ENCODE measurements at places on chromosomes 3 and 15. TPM values are rescaled to one million over a fixed set of nuclear protein-coding genes. Genes with fewer than 3 reads are reported as not detected.

Gene DNAJB8
- total RNA-seq = not detected

Gene CYP1A1
- total RNA-seq = 0.17 TPM

Gene RAB43
- 19.8 TPM for total RNA-seq

Gene PCCB
- total RNA-seq = 58.8 TPM

Gene SIDT1
- 0.02 TPM for total RNA-seq

Gene BFSP2
- total RNA-seq = not detected

Gene LINGO1
- 0.60 TPM for total RNA-seq

Gene MESP2
- total RNA-seq = not detected

Gene DISP2
- 0.19 TPM for total RNA-seq

Gene TARS3
- total RNA-seq = 3.0 TPM

Gene HTR3E
- total RNA-seq = not detected

- no peak for DNase-seq
These were observed 400.2 kb downstream of the CNTN3 start for GRCh38 chr3:74214286-74214685.

DNA sequence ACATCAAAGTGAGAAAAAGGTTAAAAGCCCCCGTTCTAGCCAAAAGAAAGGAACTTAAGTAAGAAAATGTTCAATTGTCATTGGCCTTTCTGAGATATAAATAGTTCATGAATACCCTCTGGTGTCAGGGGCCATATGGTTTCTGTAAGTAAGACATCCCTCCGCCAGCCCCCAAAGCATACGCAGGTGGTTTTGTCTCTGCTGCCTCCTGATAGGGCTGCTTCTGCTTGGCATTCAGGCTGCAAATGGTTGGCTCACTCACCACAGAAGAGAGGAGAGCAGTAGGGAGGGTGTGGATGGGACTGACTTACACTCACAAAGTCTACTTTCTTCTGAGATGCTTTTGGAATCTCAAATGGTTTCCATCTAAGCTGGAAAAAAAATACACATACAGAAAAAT lies 29.8 kb downstream of the HGD start:
- DNase-seq = no peak

DNA sequence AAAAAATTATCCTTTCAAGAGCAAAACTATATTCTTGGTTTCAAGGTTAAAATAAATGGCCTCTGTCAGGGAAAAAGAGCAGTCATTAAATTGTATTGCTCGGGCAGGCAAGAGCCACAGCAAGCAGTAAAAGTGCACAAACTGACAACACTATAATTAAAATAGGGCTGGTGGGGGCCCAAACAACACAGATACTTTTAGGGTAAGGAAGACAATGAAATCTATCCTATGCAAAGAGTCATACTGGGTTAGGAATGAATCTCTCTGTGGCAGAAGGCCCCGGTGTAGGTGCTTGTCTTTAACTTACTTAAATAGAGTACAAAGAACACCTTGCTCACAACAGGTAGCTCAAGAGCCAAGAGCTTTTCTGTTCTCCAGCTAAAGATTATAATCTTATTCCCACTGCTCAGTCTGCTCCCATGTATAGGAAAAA lies 94.7 kb downstream of the DLG1 start:
- DNase-seq = no peak

DNA sequence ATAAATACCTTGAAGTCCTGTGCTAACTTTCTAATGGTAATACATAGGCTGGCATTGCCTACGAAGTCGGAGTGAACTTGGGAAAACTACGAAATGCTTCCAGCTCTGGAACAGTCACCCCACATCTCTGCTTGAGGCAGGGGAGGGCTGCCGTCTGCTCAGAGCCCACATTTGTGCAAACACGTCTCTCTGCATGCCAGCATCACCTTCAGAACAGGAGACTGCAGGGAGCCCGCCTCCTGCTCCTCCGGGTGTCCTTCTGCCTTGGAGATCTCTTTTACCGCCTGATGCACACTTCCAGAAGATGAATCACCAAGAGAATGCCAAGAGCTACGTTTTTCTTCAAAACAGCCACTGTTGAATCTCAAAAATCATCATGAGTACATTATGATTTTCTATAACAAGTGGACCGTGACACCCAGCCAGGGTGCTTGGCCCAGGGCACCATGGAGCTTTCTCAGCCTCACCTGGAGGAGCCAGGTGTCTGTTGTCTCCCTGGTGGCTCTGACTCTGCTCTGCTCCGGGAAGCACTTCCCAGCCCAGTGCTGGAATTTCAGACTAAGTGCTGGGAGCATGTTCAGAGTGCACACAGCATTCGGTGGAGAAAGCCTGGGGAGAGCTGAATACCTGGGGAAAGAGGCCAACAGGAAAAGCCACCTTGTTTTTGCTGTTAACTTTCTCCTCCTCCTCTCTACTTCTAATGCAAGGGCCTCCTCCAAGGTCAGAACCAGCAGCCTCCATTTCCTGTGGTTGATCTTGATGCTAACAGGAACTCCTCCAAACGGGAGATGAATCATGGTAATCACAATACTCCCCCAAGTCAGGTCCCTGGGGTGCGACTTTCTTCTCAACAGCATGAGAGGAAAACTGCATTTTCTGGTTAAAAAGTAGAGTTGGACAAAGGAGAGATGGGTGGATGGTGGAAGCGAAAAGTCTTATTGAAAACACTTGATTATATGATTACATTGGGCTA lies 467.7 kb downstream of the GABRG3 start:
- no peak for DNase-seq

DNA sequence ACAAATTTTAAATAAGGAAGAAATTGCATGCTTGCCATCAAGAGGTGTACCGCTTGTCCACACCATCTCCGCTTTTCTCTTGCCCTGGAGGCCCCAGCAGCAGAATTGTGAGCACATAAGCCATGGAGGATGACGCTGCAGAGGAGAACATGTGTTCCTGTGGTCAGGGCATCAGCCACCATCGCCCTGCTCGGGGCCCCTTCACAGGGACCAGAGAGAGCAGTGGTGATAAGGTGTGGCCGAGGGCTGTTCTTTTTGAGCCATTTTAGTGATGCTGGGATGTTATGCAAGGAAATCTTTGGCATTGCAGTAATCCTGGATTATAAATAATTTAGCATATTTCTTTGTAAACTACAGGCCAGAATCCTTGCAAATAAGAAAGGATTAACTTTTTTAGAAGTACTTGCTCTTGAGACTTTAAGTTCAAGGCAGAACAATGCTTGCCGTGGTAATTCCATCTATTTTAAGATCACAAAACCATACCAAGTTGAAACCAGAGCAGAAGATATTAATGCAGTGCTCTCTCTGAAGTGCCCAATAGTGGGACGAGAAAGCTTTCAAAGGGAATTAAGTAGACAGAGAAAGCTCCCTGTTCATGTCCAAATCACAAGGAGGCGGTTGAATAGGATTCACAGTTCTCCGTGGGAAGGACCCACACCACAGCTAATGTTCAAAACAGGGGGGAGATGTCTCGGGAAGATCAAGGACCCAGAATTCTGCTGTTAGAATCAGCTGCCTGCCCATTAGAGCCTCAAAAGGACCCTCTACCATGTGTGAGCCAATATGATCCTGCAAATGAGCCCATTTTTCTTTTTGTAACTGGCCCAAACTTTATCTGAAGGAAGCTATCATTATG lies 338.5 kb downstream of the RORA start:
- no peak for DNase-seq

DNA sequence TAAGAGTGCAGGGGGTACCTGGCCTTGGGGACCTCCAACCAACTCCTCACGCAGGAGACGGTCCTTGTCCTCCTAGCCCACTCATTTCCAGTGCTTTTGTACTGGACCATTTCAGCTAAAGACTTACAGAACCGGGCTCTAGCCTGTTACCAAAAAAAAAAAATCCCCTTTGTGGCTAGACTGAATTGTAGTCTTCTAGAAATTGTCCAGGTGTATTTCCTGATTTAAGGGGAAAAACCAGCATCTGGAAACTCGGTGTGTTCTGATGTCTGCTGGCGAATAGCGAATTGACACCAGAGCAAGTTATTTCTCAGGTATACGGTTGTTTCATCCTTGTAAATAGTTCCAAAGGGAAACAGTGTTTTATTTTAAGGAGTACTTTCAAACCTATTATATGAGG lies 21.1 kb upstream of the MINDY4B start:
- no peak for DNase-seq

DNA sequence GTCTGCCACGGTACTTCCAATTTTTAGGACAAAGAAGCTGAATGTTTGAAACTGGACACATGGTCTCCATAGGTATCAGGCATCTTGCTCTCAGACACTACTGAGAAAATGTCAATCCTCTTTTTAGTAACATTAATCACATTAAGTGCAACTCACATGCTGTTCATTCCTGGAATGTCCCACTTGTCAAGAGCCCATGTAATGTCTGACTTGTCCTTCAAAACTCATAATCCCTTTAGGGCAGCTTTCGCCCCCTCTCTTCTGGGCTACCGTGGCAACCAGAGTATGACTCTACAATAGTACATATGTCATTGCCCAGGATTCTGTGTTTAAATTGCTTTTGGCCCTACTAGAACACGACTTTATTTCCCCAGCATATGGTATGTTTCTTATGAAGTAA lies 12.3 kb downstream of the NUDT16 start:
- no peak for DNase-seq

GRCh38 chr3:14127516-14128161 lies 2.8 kb downstream of the TMEM43 start:
- no peak for DNase-seq

GRCh38 chr3:86990012-86990733 lies 776 bp downstream of the VGLL3 start:
- DNase-seq = no peak

- no peak for DNase-seq
These were observed 58.3 kb upstream of the SKOR1 start for GRCh38 chr15:67766968-67767367.

- no peak for DNase-seq
These were observed 53.3 kb upstream of the MELTF start for GRCh38 chr3:197082871-197083270.

- DNase-seq = peak; percentile 41
These were observed 69.6 kb downstream of the EFCAB12 start for GRCh38 chr3:129358772-129359371.

GRCh38 chr3:133745981-133746711 lies at the start of gene TF:
Gene TF (plus strand): TSS chr3:133746393. CDS start chr3:133746441, 48 bp downstream.
- no peak for DNase-seq

DNA sequence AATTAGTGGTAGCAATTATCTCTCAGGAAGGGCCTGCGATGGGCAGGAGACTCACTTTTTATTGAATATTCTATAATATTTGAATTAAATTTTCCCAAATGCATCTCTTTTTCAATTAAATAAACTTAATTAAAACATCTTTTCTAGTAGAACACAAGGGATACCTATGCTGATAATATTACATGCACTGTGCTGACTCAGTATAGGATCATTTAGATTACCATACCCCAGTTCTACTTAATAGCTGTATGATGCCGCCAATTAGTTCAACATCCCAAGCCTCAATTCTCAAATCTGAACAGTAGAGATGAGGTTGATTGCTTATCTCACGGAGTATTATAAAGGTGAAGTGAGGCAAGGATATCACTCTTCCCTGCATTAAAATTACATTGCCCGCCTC lies 149.2 kb downstream of the SLCO3A1 start:
- DNase-seq = no peak

DNA sequence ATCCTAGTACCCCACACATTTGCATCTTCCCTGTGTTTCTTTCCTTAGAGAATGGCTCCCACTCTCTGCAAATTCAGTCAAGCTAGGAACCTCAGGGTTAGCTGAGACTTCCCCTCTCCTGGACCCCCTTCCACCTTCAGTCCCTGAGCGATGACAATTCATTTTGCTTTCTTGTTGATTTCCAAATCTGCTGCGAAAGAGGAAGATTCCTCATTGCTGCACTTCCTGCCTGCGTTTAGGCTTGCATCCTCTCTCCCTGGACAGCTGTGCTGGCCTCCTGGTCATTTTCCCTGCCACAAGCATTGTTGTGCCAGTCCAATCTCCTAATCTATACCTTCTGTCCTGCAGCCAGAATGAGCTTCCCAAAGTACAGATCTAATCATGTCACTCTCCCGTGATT lies 12.3 kb upstream of the DGKG start:
- DNase-seq = no peak

- no peak for DNase-seq
These were observed 19.5 kb downstream of the PRKCD start for GRCh38 chr3:53180305-53181023.

GRCh38 chr3:161101609-161102008 lies 3.5 kb downstream of the B3GALNT1 start:
- no peak for DNase-seq

DNA sequence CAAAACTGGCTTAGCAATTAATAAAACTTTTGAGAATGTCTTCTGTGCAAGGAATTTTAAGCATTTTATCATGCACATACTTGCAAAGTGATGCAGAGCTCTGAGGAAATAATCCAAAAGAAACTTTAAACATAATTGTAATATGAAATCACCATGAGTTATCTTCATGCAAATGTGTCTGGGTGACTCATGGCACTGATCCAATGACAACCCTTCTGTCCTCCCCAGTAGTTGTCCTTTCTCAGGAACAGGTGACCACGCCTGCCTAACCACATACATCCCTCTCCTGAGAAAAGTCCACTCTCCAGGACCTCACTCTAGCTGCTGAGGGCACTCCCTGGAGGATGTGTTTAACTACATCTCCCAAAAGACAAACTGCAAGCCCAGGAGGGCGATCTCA lies 530.6 kb upstream of the IL12A start:
- DNase-seq = peak; percentile 100

- no peak for DNase-seq
These were observed 85.7 kb upstream of the PRR20G start for GRCh38 chr3:127373441-127374085.

GRCh38 chr3:173938159-173938558 lies 540.6 kb downstream of the NLGN1 start:
- peak; percentile 48 for DNase-seq

GRCh38 chr3:197171481-197172067 lies 126.8 kb downstream of the DLG1 start:
- DNase-seq = no peak

DNA sequence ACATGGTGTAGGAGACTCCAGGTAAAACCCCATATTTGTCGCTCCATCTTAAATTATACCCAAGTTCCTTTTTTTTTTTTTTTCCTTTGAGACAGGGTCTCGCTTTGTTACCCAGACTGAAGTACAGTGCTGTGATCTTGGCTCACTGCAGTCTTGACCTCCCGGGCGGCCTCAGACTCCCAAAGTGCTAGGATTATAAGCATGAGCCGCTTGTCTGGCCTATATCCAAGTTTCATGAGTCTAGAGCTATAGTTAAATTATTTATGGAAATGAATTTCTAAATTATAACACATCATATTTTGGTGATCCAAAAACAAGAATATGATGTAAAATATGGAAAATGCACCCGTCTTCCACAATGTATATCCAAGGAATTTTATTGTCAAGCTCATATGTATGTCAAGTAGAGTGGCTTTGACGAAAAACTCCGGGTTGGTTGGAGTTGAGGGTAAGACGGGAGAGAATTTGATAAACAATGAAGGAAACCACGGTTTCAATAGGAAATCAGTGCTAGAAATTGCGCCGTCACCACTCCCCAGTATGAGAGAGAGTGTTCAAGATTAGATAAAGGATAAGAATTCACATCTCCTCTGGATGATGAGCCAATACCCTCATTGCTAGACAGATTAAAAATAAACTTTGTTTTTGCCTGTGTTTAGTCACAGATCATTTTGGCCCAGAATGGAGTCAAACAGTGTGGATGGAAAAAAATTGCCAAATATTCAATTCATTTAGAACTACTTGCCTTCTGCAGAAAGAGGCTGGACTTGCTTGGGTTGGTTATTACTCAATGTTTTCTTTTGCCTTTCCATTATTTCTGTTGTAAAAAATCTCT lies 209.2 kb upstream of the NR2F2 start:
- no peak for DNase-seq
